ENCODE measurements at places on chromosomes 11 and 22. TPM values are rescaled to one million over a fixed set of nuclear protein-coding genes. Genes with fewer than 3 reads are reported as not detected.

SLC35F2 gene
- 8.0 TPM for total RNA-seq

MGAT3 gene
- total RNA-seq, result 6.4 TPM

PACSIN2 gene
- total RNA-seq, result 43.6 TPM

MRGPRX3 gene
- total RNA-seq, result not detected

FGF4 gene
- total RNA-seq, result 2.8 TPM

LSP1 gene
- total RNA-seq, result 19.9 TPM

GRCh38 chr11:71397331-71397860 lies 50.8 kb downstream of the DHCR7 start:
- H3K4me1 ChIP-seq, result no peaks in the 10 kb centered on the region
- no peaks in the 10 kb centered on the region for H3K36me3 ChIP-seq
- H3K27me3 ChIP-seq, result no peaks in the 10 kb centered on the region
- H3K4me3 ChIP-seq, result no peak overlapping the region

- no peak for DNase-seq
- no peak overlapping the region for H3K27ac ChIP-seq
Observed at GRCh38 chr22:19176732-19177131, 1.8 kb downstream of the SLC25A1 start.

DNA sequence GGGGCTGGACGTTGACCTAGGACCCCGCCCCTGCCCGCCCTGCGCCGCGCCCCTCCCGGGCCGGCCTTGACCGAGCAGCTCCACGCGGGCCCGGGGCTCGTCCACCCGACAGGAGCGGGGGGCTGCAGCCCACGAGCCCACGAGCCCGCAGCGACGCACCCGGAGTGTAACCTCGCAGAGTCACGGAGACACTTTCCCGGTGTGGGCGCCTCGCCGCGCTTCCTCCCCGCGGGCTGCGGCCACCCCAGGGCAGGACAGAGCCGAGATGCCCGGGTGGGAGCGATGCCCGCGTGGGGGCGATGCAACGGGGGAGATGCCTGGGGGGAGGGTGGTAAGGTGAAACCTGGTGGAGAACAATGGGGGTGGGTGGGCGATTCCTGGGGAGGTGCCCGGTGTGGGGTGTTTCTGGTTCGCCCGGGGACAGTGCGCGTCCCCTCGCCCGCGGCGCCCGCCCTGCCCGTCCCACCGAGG lies 4.9 kb upstream of the ZBED4 start:
- no peak for DNase-seq
- no peaks in the 10 kb centered on the region for H3K27me3 ChIP-seq
- H3K4me1 ChIP-seq, result peaks cover 16% of the 10 kb centered on the region
- no peaks in the 10 kb centered on the region for H3K36me3 ChIP-seq

GRCh38 chr11:14894657-14895598 lies 2.9 kb upstream of the CYP2R1 start:
- no peaks in the 10 kb centered on the region for H3K36me3 ChIP-seq
- peak; percentile 35 for DNase-seq
- no peak overlapping the region for H3K4me3 ChIP-seq
- H3K4me1 ChIP-seq, result peaks cover 3% of the 10 kb centered on the region

- no peaks in the 10 kb centered on the region for H3K27me3 ChIP-seq
- DNase-seq, result no peak
- H3K4me1 ChIP-seq, result peaks cover 25% of the 10 kb centered on the region
- no peaks in the 10 kb centered on the region for H3K36me3 ChIP-seq
- no peak overlapping the region for H3K27ac ChIP-seq
Observed at GRCh38 chr11:125221461-125221860, 56.9 kb downstream of the PKNOX2 start.

DNA sequence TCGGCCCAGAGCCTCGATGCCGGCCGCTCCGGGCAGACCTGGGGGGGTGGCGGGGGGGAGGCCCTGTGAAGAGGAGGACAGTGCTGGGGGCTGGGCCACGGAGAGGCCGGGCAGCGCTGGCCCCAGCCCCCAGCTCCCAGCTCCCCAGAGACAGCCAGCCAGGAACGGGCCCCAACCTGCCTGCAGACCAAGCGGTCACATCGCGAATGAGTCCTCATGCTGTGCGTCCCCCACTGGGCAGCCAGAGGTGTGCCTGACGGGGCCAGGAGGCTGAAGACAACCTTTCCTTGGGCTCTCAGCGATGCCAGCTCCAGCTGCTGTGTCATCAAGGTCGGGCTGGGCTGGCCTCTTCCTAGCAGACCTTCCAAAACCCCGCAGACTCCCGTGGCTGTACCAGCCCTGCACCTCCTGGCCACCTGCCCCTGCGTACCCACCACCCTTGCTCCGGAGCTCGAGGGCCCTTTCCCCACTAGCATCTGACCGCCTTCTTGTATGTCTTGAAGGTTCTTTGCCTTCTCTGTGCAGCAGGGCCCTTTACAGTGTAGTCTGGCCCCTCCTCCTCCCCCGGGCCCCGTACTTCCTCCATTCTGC lies 88.4 kb downstream of the CDKN1C start:
- H3K27me3 ChIP-seq, result no peaks in the 10 kb centered on the region
- H3K36me3 ChIP-seq, result no peaks in the 10 kb centered on the region
- peak; percentile 9 for DNase-seq
- H3K4me3 ChIP-seq, result no peak overlapping the region
- H3K4me1 ChIP-seq, result no peaks in the 10 kb centered on the region
- no peak overlapping the region for H3K27ac ChIP-seq

DNA sequence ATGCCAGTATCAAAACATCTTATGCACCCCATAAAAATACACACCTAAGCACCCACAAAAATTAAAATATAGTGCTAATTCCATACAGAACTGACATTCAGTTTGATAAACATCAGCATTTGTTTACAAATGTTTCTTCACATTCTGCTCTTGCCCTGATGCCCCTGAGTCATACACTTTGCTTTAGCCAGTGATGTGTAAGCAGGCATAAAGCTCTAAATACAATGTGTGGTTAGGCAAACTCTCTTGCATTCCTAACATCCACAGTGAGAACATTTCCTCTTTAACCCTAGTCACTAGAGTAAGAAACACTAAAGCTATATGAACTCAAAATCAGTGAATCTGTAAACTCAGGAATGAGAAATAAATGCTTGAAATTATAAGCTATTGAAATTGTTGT lies 1060.7 kb downstream of the FAM181B start:
- H3K4me3 ChIP-seq, result no peak overlapping the region
- DNase-seq, result no peak
- H3K36me3 ChIP-seq, result no peaks in the 10 kb centered on the region
- no peak overlapping the region for H3K27ac ChIP-seq
- no peaks in the 10 kb centered on the region for H3K27me3 ChIP-seq

DNA sequence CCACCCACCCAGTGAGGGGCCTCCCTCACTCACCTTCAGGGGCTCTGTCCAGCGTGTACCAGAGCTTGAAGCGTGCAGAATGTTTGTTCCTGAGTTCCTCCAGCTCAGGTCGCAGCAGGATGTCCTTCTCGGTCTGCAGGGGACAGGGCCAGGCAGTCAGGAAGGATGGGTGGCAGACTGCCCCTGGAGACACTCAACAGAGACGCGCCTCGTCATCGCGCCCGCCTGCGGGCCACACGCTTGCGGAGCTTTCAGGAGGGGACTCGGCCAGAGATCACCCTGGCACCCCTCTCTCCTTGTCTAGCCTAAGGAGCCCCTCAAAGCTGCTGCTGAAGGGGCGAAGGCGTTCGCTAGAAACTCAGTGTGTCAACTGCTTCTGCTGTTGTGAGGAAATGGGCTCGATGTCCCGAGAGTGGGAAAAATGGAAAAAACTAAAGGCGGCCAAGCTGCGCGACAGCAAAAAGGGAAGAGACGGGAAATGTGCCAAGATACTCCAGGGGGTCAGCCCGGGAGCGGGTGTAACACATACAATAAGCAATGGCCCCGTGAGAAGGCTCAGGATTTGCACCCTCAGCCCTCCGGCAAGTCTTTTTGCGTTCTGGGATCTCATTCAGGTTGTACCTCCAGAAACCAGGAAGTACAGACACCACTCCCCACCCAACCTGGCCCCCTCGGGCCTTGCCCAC lies 9.2 kb upstream of the POLDIP3 start:
- H3K36me3 ChIP-seq, result no peaks in the 10 kb centered on the region
- DNase-seq, result no peak
- no peaks in the 10 kb centered on the region for H3K27me3 ChIP-seq
- H3K4me1 ChIP-seq, result peaks cover 4% of the 10 kb centered on the region
- H3K27ac ChIP-seq, result no peak overlapping the region
- H3K4me3 ChIP-seq, result no peak overlapping the region

DNA sequence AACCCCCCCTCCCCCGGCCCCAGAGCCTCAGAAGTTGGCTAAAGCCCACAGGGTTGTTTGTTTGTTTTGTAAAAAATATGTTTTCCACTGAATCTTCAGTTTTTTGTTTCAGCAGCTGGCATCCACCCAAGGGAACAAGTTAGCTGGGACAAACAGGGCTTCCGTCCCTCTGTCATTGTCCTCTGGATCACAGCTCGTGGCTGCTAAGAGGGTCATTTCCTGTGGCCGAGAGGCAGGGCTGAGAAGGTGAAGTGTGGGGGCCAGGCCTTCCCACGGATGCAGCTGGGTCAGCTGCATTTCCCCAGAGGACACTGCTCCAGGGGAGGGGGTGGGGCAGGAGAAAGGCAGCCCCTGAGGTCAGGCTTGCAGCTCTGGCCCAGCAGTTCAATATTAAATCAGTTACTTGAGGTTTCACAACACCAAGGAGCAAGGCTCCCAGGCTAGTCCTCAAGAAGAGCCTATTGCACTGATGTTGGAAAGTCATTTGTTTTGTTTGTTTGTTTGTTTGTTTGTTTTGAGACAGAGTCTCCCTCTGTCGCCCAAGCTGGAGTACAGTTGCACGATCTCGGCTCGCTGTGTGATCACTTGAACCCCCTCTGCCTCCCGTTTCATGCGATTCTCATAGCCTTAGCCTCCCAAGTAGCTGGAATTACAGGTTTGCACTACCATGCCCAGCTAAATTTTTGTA lies 34.4 kb upstream of the SMTN start:
- no peak overlapping the region for H3K4me3 ChIP-seq
- peak overlapping the region; percentile 34 for H3K27ac ChIP-seq
- H3K27me3 ChIP-seq, result no peaks in the 10 kb centered on the region
- peak; percentile 26 for DNase-seq
- H3K4me1 ChIP-seq, result peaks cover 31% of the 10 kb centered on the region

DNA sequence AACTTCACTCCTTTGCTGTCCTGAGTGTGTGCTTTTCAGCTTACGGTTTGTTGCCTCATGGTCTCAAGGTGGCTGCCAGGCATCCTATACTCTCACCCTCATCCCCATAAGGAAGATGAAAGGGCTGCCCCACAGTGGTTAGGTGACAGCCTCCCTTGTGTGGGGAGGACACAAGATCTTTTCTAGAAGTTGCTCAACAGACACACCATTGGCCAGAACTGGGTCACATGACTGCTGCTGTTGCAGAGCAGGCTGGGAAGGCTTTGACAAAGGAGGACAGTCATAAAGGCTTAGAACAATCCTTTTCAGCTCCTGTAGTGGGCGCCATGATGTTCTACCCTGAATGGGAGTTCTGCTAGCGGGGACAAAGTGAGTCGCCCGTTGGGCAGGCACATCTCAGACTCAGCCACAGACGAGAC lies 69.7 kb upstream of the RASD2 start:
- DNase-seq, result no peak
- H3K4me3 ChIP-seq, result no peak overlapping the region
- no peak overlapping the region for H3K27ac ChIP-seq
- H3K4me1 ChIP-seq, result peaks cover 13% of the 10 kb centered on the region
- H3K36me3 ChIP-seq, result no peaks in the 10 kb centered on the region
- no peaks in the 10 kb centered on the region for H3K27me3 ChIP-seq

DNA sequence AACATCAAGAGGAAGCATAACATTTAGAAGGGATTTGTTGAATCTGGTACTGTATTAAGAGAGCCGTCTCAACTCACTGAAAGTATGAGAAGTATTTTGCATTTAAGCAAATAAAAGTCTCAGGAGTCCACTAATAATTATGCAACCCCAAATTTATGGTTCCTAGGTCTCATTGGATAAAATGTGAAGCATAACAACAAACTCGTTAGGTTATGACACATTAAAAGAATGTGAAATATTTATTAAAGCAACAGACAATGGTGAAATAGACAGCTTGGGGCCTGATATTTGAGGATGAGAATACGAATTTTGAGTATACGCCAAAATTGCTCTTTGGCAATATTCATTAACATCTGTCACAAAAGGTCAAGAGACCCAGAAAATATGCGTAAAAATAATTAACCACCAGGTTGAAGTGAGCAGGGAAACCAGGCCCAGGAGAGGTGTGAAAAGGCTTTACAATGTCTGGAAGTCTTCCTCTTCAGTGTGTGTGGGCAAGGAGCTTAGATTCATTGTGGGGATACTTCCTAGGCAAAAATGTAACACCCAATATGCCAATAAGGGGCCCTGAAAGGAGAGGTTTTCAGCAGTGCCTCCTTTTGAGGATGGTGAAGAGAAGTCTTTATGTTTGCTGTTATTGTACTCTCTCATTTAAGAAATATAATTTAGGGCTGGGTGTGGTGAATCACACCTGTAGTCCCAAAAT lies 89.2 kb downstream of the FDX1 start:
- peaks cover 2% of the 10 kb centered on the region for H3K4me1 ChIP-seq
- no peaks in the 10 kb centered on the region for H3K27me3 ChIP-seq
- H3K4me3 ChIP-seq, result no peak overlapping the region
- H3K27ac ChIP-seq, result no peak overlapping the region

Data from testis (tissue), 5 donors.